ENCODE measurements at places on chromosomes 3 and 15. TPM values are rescaled to one million over a fixed set of nuclear protein-coding genes. Genes with fewer than 3 reads are reported as not detected.

- no peaks in the 10 kb centered on the region for H3K4me1 ChIP-seq
- H3K27me3 ChIP-seq = no peaks in the 10 kb centered on the region
- H3K36me3 ChIP-seq = no peaks in the 10 kb centered on the region
- H3K4me3 ChIP-seq = no peak overlapping the region
Observed at GRCh38 chr3:12974334-12974733, 98.9 kb downstream of the IQSEC1 start.

Gene FBXO40
- 0.68 TPM for total RNA-seq

GRCh38 chr15:28969511-28970085 is 83.8 kb downstream of the APBA2 start:
- no peak for DNase-seq
- no peaks in the 10 kb centered on the region for H3K4me1 ChIP-seq
- H3K27ac ChIP-seq = no peak overlapping the region

- peak overlapping the region; percentile 53 for H3K4me3 ChIP-seq
- no peaks in the 10 kb centered on the region for H3K4me1 ChIP-seq
Observed at GRCh38 chr3:125212091-125212508, 448 bp downstream of the SLC12A8 start.

DNA sequence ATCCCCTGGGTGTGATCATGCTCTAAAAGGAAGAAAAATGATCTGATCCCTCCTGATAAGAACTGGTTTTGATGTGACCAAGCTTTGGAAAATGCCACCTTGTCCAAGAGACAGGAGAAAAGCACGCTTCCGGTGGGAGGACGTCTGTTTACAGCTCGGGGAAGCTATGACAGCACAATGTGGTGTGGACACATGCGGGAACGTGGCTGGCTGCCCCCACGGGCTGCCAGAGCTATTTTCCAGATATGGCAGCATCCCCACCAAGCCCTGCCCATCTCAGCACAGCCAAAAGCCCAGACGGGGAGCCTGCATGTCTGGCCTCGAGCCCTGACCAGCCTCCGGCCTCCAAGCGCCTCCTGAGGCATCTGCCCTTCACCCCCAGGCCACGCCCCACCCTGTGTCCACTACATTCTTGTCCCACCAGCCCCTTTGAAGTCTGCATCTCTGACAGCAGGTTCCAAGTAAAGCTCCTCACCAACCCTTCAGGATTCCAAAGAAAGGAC is 63.2 kb upstream of the HRH1 start:
- H3K36me3 ChIP-seq = no peaks in the 10 kb centered on the region
- no peaks in the 10 kb centered on the region for H3K4me1 ChIP-seq
- no peaks in the 10 kb centered on the region for H3K27me3 ChIP-seq
- no peak overlapping the region for H3K27ac ChIP-seq
- DNase-seq = no peak

Data from prostate gland (tissue), 2 donors.